Right hindlimb (tissue), 1 donor: ENCODE measurements at places on chromosomes 5 and 9.

DNA sequence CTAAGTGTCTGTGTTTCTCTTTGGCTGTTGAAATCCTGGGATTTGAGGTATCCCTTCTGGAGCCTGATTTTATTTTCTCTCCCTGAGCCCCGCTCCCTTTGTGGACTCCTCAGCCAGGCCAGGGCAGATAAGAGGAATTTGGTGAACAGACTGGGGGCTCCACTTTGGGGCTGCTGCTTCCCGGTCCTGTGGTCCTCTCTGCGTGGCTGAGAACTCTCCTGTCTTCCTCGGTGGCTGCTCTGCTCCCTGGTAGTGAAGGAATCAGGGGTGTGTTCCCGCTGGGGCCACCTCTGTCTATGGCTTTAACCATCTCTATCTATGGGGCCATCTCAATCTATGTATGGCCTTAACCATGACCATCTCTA, 71.7 kb upstream of the SH3PXD2B start:
- DNase-seq = no peak

GRCh38 chr9:14987858-14988257, 77.6 kb upstream of the FREM1 start:
- DNase-seq = no peak

DNA sequence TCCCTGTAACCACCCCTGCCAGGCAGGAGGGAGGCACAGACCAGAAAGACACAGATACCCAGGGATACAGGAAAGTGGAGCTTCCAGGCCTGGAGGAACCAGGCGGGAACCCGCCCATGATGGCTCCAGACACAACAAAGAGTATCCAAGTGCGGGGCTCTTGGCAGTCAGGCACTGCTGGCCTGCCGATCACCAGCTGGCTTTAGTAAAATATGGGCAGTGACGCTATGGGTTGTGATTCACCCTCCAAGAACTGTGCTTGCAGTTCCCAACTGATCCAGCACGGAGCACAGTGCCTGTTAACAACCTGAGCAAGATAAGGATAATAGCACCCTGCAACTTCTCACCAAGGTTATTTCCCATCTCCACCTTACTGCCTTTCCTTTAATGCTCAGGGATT, 463.3 kb downstream of the IRX1 start:
- DNase-seq = no peak

GRCh38 chr9:116267021-116267420, 113.4 kb downstream of the PAPPA start:
- no peak for DNase-seq

DNA sequence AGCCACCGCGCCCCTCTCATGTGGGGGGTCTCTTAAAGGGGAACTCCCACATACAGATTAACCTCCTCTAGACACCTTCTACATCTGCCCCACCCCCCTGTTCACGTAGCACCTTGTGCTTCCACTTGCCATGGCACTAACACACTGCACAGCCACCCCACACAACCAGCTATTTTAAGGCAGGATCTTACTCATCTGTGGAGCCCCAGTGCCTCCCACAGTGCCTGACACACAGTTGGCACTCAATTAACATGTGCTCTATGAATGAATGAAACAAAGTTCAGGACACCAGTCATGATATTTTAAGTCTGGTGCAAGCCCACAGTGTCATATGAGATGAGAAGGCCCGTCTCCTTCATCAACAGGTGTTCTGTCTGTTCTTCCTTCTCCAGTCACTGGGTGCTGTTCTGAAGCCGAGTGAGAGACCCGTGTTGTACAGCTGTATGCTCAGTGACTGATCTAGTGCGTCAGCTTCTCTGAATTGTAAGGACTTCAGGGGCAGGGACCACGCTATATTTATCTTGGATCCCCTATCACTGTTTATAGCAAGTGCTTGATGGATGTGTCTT, 149.1 kb downstream of the TLE1 start:
- DNase-seq = no peak

DNA sequence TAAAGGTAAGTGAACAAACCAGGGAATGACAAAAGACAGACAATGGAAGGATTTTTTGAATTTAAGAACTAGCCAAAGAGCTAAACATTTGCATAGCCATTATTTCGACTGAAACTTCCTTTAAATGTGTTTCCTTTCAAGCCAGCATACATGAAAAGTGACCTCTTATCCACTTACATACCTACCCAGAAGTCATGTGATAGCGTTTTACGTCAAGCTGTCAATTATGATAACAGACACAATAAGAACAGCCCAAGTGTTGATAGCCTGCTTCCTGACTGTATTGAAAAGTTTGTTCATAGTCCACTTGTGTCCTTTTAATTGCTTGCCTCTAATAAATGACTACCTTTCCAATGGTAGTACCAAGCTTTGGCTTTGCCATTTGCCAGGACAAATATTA, 206.0 kb downstream of the NFIB start:
- no peak for DNase-seq

GRCh38 chr5:103498800-103499551, 63.6 kb downstream of the NUDT12 start:
- DNase-seq = no peak

DNA sequence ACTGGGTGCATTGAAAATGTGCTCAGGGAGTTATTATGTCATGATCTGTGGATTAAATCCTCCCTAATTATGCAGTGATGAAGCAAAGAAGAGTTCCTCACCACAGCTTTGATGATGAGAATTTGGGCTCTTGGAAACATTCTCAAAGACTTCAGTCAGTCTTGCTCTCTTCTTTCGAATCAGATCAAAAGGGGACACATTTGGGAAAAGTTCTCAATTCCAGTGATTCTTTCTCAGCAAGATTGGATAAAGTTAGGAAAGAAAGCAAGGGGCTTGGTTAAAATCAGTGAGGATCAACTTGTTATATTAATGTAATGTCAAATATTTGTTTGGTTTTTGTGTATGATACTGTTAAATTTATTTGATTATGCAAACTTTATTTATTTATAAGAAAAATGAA, 411.3 kb upstream of the ACTBL2 start:
- no peak for DNase-seq

GRCh38 chr9:25691786-25692185, 13.5 kb upstream of the TUSC1 start:
- no peak for DNase-seq

DNA sequence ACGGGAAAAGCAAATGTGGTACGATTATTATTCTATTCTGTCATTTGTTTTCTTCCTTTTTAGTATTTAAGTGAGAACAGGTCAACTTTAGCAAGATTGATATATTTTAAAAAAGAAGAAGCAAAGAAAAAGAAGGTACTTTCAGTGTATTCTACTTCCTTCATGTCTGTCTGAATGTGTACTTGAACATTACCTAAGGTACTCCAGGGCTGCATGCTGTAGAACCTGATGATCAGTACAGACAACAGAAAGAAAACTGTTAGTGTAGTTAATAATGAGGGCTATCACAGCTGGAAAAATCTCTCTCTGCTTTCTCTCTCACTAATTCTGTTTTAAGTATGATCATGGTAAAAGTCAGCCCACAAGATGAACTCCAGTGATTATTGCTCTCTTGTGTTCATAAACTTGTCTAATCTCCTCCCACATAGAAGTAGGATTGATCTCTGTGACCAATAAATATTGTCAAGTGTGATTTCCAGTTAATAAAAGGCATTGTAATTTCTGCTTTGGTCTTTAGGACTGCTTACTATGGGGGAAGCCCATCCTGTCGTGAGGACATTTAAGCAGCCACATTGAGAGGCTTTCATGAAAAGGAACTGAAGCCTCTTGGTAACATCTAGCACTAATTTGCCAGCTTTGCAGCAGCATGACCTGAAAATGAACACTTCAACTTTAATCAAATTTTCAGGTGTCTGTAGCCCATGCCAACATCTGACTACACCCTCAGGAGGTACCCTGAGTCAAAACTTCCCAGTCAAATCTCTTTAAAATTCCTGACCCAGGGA, 864.0 kb upstream of the ACO1 start:
- DNase-seq = no peak

- no peak for DNase-seq
These were observed 110.1 kb upstream of the MAP3K1 start for GRCh38 chr5:56705217-56705616.

GRCh38 chr5:56610093-56610698, 205.2 kb upstream of the MAP3K1 start:
- no peak for DNase-seq

DNA sequence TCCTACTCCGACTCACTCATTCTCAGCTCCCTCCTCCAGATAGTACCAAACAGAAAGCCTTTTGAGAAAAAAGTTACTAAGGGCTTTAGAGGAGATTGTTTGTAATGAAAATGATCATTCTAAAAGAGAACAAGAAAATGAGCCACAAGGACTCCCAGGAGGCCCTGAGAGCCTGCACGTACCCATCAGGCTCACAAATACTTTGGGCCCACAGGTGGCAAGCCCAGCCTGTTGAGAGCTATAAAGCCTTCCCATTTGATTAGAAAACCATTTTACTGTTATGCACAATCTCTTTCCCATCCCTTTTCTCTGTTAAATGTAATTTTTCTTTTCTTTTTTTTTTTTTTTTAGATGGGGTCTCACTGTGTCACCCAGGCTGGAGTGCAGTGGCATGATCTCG, 136.1 kb downstream of the LHFPL2 start:
- DNase-seq = no peak

DNA sequence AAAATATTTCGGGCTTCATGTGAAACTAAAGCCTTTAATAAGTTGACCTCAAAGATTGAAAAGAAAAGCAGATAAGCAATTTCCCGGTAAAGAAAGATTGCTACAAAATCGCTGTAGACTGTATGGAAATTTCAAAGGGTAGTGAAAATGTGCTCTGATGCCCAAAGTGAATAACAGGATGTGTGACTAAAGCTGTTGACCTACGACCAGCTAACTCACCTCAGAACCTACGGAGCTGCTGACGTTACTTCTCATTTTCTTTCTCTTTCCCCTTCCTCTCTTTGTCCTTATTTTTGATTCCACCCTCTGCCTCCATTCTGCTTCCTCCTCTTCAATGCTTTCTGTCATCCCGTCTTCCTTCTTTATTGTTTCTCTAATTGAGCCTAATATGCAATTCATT, 103.2 kb downstream of the PDE4D start:
- no peak for DNase-seq
